Inflammatory macrophage treated with lipopolysaccharide for 4 hours (primary cell): ENCODE measurements at places on chromosomes 12 and 14.
A peak's percentile ranks its signal among the peaks of the same experiment; 100 is the strongest.

GRCh38 chr12:112196196-112196875 lies 71.0 kb downstream of the TRAFD1 start:
- no peak for DNase-seq

- DNase-seq, result no peak
These were observed 25.2 kb downstream of the ARHGAP5 start for GRCh38 chr14:32102152-32102787.

GRCh38 chr14:29759521-29760340 lies 167.9 kb downstream of the PRKD1 start:
- no peak for DNase-seq

DNA sequence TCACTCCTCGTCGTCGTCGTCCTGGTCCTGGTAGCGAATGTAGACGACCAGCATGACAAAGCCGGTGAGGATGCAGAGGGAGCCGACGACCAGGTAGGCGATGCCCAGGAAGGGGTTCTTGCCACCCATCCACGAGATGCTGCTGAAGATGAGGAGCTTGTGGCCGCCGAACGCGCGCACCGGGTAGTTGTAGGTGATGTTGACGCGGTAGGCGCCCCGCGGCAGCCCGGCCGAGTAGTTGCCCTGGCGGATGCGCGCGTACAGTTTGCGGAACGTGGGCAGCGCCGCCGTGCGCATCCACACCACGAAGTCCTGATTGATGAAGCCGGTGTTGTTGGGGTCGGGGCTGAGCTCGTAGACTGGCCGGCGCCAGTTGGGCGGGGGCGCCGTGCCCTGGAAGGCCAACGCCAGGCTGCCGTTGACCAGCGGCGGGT lies 1.0 kb downstream of the TMEM30B start:
- DNase-seq, result no peak

GRCh38 chr12:124501827-124502226 lies 65.6 kb downstream of the NCOR2 start:
- no peak for DNase-seq

- peak; percentile 37 for DNase-seq
These were observed at the start of gene ARID4A for GRCh38 chr14:58298477-58299400. Gene ARID4A, plus strand, starts transcription at chr14:58298555. Its CDS starts 1,300 bp downstream, at chr14:58299855.

DNA sequence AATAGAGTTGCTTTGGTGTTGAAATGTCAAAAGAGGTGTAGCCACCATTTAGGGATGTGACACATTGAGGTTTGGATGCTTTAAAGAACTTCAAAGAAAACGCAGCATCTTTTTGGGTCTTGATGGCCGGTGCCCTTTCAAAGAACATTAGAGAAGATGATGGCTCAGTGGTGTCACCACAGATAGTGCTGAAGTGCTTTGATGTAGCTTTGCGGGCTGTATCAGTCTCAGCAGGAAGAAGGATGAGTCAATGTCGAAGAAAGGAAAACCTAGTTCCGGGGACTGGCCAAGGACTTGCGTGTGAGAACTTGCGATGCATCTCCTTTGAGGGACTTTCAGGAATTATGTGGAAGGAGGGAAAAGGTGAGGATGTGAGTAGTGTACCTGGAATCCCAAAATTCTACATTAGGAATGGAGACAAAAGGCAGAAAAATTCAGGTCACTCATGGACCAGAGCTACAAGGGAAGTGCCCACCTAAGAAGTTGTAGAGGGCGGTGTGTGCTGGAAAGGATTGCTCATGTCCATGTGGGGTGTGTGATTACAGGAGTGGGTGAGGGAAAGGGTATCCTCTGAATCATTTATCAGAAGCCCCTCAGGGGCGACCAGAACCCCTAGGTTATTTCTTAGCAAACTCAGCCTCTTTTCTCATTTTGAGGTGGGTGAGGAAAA lies 39.7 kb upstream of the GZMB start:
- peak; percentile 22 for DNase-seq

GRCh38 chr12:92552412-92553108 lies 150.2 kb upstream of the PLEKHG7 start:
- no peak for DNase-seq

DNA sequence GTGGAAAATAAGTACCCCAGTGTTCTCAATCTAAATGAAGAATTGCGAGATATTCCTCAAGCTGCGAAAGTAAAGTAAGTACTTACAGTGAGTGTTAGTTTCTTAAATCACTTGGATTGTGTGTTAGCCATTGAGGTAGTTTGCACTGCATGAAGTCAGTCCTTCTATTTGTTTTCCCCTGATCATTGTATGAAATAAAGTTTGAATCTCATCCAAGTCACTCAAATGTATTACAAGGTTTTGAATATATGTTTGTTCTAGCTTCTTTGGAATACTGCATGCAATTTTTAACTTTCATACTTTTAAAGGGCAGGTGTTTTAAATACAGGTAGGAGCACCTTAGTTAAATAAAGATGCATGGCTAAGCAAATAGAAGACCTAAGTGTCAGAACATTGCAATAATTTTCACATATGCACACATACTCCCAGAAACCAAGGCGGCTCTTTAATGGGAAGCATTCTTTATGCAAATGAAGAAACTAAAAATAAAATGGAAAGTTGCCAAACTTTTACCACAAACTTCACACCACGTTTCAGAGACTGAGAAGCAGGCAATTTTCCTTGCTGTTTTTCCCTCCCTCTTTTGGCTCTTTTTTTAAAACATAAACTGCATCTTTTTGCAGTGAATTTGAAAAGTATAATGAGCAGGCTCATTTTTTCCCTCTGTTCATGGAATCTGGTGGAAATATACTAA lies 105.6 kb downstream of the GPR135 start:
- DNase-seq, result peak; percentile 58
